Right renal pelvis (tissue), 4 donors: ENCODE measurements at places on chromosomes 11 and 22.

DNA sequence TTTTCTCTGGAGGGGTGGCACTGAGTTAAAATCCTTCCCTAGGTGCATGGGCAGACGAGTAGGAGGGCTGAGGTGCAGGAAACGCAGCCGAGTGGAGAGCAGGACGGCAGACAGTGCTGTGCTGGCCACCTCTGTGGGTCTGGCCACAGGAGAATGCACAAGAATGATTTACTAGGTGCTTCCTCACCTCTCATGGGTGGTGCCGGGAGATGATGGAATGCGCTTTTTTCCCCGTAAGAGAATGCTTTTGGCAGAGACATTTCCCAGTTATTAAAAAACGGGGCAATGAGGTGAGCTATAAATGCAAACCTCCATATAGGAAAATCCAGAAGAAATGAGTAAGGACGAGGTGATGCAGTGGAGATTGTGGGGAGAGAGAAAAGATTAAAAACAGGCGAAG lies 86.1 kb downstream of the ADAMTS15 start:
- no peak for DNase-seq

DNA sequence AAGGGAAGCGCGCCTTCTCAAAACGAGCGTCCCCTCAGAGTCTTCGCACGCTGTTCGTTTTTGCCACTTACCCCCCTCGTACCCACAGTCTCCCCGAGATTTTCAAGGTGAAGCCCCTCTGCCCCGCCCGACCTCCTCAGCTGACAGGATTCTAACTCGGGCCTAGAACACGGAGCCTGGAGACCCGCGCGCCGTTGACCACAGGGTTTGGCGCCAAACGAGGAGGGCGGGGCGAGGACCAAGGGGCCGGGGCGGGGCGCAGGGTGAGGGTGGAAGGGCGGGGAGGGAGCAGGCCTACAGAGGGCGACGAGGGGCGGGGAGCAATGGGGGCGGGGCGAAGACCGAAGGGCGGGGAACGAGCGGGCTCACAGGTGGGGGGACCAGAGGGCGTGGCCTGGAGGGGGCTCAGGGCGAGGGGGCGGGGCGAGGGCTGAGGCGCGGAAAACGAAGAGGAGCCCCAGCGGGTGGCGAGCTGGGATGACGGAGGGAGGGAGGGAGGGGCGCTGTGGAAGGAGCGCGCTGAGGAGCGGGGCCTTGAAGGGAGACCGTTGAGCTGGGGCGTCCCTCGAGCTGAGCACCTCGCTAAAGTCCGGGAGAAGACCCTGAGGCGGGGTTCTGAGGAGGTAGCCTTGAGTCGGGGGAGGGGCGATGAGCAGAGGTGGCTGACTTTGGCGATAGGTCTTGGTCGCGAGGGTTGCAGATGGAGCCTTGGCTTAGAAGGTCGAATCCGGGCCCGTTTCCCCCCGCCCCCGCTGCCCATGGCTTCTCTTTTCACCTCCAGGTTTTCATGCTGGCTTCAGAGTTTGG lies at the start of gene DMC1:
Gene DMC1, minus strand, starts transcription at position 212 of the 807 bp plus-strand sequence. CDS start 1,927 bp downstream, outside the sequence.
- peak; percentile 87 for DNase-seq

DNA sequence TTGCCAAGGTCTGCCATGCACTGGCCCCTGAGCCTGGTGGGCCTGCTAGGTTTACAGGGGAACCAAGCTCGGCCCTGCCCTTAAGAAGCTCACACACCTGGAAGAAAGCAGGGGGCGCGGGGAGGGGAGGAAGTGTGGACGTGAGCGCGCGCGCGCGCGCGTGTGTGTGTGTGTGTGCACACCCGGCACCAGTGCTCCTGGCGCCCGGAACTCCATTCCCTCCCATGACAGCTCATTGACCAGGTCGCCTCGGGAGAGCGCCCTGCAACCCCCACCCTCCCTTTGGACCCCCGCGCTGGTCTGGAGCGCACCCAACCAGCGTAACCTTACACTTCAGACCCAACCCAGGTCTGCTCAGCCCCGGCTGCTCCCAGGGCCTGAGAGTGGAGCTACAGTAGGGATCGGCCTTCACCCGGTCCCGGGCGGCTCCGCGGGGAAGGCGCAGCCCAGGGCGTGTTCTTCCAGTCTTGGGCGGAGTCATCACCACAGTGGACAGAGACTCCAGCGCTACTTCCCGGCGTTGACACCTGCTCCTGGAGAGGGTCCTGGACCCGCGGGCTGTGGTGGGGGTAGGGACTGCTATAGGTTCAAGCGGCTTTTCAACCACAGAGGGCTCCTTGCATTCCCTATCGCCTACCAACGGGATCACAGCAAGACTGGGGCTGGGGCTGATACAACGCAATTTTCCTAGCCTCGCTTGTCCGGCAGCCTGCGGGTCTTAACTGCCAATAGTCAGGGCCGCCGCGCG lies 1.5 kb downstream of the GALNT18 start:
- no peak for DNase-seq

- no peak for DNase-seq
Measured at GRCh38 chr22:27628891-27629631, 172.5 kb downstream of the MN1 start.

DNA sequence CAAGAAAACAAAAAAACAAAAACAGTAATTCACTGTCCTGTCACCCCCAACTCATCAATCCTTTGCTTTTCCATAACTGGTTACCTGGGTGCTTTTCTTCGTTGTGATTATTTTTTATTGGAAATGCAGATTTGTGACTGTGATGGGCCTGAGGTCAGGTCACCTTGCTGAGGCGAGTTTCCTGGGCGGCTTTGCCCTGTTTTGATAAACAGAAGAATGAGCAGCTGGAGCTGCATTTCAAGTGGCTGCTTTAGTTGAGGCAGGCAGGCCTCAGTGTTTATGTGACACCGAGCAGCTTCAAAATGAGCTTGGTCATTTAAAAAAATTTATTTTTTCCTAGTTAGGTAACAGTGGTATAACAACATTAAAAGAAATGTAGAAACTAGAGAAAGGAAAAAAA lies 22.2 kb downstream of the PTPRJ start:
- DNase-seq, result no peak

DNA sequence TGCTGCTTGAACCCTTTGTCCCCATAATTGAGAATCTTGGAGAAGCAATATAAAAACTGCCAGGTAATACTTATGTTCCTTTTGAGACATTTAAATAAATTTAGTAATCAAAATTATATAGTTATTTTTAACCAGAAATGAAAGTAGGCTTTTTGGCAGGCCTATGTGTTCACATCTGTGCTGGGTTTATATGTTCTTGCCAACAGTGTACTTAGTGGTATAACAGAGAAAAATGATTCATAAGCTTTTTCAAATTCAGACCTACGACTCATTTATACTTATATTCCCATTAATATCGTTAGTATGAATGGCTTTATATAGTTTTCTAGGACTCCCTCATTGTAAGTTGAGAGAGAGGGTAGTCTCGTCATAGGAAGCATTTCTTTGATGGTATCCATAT lies 79.0 kb downstream of the DDX10 start:
- no peak for DNase-seq

- DNase-seq, result no peak
Measured at GRCh38 chr11:63961608-63962412, 12.6 kb upstream of the COX8A start.

- no peak for DNase-seq
Measured at GRCh38 chr11:108790501-108791299, 125.8 kb downstream of the DDX10 start.

DNA sequence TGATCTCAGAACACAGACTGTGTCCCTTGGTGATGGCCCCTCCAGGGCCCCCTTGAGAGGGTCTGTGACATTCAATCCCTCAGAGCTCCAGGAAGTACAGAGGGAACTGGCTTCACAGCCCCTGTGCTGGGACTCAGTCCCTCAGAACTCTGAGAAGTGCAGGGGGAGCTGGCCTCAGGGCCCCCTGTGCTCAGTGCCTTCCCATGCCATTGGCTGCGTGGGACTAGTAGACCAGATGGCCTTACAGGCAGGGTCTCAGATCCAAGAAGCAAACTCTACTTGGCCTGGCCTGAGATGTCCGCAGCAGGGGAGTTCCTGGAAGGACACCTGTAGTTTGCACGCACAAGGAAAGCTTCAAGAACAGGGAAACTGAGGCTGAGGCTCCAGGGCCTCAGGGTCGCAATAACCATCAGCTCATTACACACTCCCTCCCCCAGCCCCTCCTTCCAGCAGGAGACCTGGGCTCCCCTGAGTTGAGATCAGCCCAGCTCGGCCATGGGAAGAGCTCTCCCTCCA lies 138.4 kb downstream of the BRD1 start:
- no peak for DNase-seq

GRCh38 chr11:12430351-12430750 lies 53.0 kb downstream of the PARVA start:
- DNase-seq, result no peak

DNA sequence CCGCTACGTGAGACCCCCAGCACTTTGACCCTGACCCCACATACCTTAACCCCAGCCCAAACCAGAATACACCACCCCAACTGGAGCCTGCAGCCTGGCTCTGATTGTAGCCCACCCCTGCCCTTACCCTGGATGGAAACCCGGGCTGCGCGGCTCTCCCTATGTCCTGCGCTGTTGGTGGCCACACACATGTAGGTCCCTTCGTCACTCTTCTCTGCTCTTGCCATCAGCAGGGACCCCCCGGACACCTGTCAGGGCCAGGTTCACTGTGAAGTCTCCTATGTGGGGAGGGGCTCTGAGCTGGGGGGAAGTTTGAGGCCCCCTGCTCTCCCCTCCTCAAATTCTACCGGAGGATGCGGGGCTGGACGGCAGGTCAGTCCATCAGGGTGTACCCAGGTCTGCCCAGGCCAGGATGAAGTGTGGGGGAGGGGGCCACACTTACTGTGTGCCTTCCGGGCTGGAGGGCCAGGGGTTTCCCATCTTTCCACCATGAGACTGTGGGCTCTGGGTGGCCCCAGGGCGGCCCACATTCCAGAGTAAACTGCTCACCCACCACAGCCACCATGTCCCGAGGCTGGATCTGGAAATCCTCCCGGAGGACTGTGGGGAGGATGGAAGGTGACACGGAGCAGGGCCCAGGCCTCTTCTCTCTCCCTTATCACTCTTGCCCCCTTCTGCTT lies 1.5 kb downstream of the ROBO4 start:
- DNase-seq, result no peak
